ENCODE measurements at places on chromosomes 6 and 20.

- no peak for DNase-seq
These were observed 15.7 kb upstream of the IGF2R start for GRCh38 chr6:159953091-159953601.

GRCh38 chr6:166910601-166911000 is 45.7 kb downstream of the RNASET2 start:
- peak; percentile 19 for DNase-seq

DNA sequence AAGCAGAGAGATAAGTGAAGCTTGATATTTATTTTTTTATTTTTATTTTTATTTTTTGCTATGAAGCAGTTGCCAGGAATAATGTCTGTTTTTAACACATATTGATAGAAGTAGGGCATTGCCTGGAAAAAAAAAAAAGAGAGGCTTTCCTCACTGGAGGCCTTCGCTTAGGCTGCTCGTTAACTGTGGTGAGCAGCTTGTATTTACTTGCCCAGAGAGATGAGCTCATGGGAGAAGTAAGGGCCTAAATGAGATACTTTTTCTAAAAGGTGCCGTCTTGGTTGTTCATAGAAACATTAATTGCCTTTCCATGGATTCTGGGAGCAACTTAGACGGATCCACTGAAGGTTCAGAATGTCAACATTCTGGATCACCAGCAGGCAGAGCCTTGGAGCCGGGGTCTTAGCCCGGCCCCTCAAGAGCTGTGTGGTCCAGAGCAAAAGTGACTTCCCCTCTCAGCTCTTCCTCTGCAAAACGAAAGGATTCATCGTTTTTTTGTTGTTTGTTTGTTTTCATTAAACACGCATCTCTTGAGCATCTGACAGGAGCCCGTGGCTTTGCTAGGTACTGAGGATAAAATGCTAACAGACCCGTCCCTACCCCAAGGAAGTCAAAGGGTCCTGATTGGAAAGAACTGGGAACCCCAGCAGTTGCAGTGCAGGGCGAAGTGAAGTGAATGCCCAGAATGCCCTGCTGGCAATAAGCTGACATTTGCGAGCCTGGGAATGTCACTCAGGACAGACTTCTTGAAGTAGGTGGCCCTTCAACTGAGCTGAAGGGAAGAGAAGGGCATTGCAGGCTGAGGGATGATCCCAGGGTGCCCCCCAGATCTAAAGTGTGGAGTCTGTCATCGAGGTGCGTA is 138.5 kb downstream of the ZDHHC14 start:
- no peak for DNase-seq

DNA sequence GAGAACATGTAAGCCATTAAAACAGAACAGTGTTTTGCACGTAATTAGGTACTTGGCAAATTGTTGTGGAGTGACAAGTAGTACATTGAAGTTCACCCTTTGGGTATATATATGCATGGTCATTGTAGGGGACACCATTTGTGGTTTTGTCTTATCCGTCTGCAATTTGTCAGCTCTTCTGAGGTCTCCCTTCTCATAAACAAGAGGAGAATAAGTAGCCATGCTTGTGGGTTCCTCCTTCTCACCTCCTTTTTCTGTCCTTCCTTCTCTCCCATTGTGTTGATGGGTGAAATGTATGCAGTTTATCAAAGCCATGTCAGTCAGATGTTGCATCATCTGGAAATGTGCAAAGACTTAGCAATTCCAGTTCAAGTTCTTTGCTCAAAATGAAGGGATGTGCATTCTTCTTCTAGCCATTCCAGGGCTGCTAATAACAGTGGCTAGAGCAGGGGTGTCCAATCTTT is 70.9 kb downstream of the QKI start:
- DNase-seq, result no peak

GRCh38 chr6:66210964-66211363 is 503.9 kb upstream of the EYS start:
- DNase-seq, result no peak

- no peak for DNase-seq
These were observed 47.1 kb downstream of the YTHDF1 start for GRCh38 chr20:63168861-63169260.

- no peak for DNase-seq
These were observed 592.7 kb upstream of the AGPAT4 start for GRCh38 chr6:161866570-161866969.

GRCh38 chr20:54195483-54196472 is 12.1 kb upstream of the PFDN4 start:
- DNase-seq, result no peak

- DNase-seq, result no peak
These were observed 63.1 kb upstream of the IFNGR1 start for GRCh38 chr6:137282254-137282653.

DNA sequence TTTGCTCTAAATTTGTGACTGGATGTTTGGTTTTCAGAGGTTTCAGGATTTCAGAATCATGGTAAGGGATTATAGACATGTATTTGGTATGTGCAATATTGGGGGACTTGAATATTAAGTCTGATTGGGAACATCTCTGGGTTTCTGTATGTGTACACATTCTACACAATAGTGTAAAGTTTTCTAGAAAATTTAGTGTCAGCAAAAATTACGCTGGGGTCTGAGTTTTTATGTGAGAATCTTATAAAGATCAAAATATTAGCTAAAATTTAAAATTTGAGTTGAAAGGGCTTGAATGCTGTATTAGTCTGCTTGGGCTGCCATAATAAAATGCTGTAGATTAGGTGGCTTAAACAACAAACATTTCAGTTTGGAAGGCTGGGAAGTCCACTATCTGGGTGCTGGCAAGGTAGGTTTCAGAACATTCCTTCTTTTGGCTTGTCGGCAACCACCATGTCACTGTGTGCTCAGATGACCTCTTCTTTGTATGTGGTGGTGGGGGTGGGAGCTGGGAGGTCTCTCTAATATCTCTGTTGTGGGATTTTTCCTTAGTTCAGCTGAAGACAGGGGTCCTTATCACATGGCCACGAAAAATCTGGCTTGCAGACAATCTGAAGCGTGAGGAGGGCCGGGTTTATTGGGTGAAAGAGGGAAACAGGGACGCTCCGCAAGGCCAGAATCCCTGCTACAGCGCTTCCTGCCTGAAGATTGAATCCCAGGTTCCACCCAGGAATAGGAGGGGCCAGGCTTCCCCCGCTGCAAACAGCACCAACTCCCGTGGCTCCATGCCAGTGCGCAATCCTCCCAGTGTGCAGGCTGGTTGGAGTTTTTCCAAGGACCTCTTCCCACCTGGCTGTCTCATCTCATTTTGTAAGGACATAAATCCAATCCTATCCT is 299.7 kb downstream of the PLCB1 start:
- DNase-seq, result no peak

GRCh38 chr20:48747840-48748414 is 79.9 kb downstream of the PREX1 start:
- no peak for DNase-seq

GRCh38 chr6:83960664-83961063 is 72.9 kb upstream of the MRAP2 start:
- no peak for DNase-seq

DNA sequence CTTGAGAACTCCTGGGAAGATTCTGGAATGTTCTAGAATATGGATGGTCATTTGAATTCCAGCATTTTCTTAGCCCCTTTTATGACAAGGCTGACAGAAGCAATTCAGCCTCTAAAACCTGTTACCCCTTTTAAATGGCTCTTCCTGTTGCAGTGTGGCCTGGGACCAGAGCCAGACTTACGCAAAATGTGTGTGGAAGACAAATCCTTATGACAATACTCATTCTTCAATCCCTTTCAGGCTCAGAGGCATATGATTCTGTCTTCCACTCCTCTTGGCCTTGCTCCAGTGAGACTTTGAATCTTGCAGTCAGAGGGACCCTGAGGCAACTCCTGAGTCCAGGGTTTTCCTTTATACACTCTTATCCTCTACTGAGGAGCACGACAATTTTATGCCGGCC is 287.0 kb downstream of the CLIC5 start:
- no peak for DNase-seq

- DNase-seq, result no peak
These were observed at the start of gene BTNL2 for GRCh38 chr6:32406857-32407256. Gene BTNL2 (minus strand): TSS chr6:32407181. CDS start chr6:32407123, 58 bp downstream.

GRCh38 chr20:52722926-52723688 is 249.1 kb upstream of the TSHZ2 start:
- no peak for DNase-seq

DNA sequence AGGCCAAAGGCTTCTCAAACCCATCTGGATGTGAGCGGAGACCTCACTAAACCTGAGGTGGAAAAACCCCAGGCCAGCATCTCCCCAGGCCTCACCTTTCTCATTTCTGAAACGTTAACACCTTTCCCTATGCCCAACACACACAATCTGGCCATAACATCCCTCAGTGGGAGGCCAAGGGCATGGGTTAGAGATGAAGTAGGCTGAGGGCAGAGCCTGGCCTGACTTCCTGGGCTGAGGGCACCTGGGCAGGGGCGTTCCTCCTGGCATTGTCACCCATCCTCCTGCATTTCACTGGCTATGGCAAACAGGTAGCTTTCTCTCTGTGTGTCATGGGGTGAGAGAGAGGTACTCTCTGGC is 8.4 kb downstream of the MOCS1 start:
- no peak for DNase-seq

DNA sequence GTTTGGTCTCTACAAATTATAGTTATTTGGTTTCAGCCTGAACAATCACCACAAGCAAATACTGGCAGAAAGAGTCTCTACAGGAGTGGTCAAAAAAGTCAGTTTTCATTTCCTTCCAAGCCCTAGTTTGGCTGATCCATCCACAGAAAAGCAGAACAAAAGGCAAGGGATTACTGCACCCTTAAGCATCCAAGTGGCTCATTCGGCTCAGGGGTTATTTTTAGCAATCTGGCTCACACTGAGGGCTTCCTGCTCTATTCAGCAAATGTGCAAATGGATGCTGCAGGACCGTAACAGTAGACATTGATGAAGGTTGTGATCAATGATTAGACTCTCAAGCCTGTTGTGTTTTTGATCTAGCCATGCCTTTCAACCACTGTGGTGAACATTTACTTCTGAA is 62.2 kb upstream of the FABP7 start:
- DNase-seq, result no peak

- no peak for DNase-seq
These were observed 5.5 kb downstream of the BFSP1 start for GRCh38 chr20:17525650-17526049.

GRCh38 chr20:21615617-21616080 is 89.8 kb upstream of the PAX1 start:
- peak; percentile 54 for DNase-seq

- no peak for DNase-seq
These were observed 280.4 kb downstream of the ALDH8A1 start for GRCh38 chr6:134669485-134669884.

DNA sequence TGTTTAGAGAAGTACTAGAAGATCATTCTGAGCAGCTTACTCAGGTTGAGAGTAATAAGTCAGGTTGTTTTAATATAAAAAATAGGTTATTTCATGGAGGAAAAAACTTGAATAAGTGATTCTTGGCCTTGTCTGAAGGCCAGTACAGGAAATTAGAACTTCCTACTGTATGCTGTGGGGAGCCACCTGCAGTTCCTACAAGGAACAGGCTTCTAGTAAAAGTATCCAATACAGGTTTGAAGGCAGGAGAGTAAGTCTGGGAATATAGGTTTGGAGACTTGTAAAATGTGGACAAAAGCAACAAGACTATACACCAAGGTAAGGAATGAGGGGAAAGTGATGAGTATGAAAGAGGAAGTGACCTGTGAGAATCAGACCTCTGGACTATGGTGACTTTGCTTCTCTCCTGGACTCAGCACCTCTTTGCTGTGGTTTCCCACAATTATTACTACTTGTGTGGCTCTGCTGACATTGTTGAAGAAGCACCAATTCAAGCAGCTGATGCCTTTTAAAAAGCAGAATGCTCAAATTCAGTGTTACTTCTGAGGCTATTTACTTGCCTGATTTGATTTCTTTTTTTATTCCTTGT is 278.6 kb downstream of the TBC1D7 start:
- DNase-seq, result no peak

DNA sequence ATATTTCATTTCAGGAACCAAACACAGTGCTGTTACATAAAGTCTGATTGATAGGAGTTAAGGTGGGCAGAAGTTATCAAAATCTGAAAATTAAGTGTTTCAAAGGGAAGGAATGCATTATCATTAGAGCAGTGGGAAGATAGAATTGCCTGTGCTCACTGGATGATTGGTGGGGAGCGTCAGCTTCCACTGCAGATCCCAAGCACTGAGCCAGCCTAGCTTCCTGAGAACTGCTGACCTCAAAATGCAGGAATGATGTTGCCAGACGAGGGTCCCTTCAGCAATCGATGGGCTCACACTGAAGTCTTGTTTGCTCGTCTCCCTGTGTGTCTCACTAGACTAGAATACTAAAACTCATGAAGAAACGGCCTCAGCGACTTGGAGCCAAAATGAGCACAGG is 110.0 kb upstream of the PHACTR1 start:
- no peak for DNase-seq

DNA sequence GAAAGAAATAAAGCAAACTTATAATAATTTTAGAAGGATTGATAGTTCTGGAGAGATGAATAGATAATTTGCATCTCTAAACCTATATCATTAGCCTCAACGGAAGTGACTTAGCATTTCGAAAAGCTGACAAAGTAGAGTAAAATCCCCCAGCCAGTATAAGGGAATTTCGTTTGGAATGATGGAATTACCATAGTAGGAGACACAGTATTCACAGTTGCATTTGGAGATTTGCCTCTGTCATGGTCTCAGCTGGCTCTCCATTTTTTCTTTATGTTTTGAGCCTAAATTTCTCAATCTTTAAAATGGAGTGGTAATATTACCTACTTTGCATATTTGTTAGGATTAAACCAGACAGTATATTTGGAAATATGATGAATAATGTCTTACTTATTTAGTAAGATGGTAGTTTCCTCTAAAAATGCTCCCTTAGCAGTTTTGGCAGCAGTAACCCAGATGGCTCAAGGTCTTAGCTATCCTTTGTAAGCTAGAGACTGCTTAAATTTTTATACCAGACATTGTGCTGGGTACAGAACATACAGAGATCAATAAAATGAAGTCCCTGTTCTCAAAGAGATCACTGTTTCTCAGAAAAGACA is 58.2 kb downstream of the SMAP1 start:
- no peak for DNase-seq

DNA sequence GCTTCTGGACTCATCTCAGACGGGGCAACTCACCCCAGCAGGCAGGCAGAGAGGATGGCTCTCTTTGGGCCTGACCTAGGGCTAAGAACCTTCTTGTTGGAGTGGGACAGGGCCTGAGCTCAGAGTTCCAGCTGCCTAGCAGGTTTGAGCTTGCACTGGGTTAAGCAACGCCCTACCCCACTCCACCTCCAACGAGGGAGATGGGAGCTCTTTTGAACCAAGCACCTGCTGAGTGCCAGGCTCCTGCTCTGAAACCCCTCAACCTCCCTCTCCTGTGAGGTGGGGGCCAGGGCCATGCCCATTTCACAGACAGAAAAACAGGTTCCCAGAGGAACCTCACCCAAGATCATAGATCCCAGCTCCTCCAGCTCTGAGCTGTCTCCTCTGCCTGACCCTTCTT is 54.3 kb downstream of the SNAI1 start:
- no peak for DNase-seq

DNA sequence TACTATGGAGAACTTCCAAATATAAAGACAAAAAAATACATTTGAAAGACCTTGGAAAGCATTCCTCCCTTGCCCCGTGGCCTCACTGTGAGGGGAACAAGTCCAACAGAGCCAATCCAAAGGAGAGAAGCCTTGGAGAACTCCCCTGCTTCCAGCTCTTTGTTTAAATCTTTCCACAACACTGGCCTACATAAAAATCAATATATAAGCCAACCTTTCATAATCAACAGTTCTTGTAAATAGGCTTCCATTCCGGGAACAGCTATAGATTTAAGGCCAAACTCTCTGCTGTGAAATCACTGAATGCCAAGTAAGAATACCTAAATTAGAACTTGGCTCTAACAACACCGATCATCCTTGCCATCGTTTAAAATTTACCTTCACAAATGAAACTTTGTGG is 242.1 kb downstream of the HACE1 start:
- DNase-seq, result no peak
